ENCODE measurements at places on chromosomes 6 and 20.
A peak's percentile ranks its signal among the peaks of the same experiment; 100 is the strongest.

GRCh38 chr6:31945507-31946369, at the start of gene CFB:
CFB (plus strand) TSS chr6:31946095; CDS start chr6:31946222, 127 bp downstream.
- DNase-seq, result peak; percentile 75

DNA sequence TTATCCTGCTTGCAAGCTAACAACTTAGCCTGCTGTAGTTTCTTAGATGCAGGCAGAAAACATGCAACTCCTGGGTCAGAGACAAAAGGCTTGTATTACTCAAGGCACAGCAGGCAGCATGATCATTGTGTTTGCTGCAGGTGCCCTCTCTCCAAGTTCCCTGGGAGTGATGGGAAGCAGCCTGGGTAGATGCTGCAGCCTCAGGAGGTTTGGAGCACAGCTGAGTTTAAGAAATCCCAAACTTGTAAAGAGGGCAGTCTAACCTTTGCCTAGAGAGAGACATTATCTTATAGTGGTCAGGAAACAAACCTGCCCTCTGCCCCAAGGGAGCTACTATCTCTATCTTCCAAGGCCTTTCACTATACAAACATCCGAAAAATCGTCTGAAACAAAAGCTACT, 61.1 kb downstream of the PFDN4 start:
- DNase-seq, result no peak

DNA sequence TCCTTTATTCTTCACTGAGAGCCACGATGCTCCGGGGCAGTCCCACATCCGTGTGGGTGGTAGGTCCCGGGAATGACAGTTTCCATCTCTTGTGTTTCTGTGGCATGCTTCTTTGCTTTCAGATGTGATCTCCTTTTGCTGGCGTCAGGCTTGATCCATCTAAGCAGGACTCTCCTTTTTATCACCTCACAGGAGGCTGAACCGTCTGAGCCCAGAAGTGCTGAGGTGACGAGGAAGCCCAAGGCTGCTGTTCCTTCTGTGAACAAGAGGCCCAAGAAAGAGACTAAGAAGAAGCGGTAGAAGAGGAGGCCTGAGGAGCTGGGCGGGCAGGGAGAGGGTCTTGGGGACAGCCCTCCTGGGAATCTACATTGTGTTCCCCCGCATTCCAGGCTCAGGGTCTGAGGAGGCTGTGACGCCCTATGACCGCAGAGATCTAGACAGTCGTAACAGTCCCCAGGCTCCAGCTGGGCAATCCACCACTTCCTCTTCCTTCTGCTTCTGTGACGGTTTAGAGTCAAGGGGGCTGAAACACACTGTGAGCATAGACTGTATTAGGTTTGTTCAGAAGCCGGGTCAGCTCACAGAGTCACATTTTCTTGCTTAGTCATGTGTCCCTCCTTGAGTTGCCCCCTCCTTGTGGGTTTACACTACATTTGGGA, 26.8 kb downstream of the MANBAL start:
- DNase-seq, result peak; percentile 53

DNA sequence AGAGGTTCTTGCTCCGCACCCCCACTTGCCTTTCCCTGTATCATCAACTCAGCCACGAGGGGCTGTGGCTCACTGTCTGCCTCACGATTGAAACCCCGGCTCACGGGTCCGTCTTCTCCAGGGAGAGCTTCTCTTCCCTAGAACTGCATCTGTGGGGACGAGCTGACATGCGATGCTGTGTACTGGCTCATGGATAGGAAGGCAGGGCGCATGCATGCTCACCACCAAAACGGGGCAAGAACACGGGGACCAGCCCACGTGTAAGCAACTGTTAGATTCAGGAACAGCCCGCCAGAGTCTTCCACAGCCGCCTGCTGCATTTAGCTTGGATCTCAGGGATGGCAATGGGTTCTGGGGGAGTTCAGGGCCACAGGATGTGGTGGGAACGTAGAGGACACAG, 275.9 kb upstream of the CDH4 start:
- no peak for DNase-seq

GRCh38 chr6:10526156-10526555, 5.0 kb downstream of the GCNT2 start:
- no peak for DNase-seq

DNA sequence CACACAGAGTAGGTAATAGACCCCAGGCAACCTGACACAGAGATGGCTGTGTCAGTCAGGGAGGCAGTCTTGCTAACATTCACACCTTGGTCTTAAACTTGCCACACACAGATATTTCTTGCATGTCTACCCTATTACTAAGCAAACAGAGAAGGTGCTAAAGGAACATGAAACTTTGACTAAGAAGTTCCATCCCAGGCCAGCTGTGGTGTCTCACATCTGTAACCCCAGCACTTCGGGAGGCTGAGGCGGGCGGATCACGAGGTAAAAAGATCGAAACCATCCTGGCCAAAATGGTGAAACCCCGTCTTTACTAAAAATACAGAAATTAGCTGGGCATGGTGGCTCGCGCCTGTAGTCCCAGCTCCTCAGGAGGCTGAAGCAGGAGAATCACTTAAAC, 222.4 kb upstream of the JARID2 start:
- no peak for DNase-seq

GRCh38 chr6:152846825-152847224, 96.2 kb downstream of the VIP start:
- no peak for DNase-seq

DNA sequence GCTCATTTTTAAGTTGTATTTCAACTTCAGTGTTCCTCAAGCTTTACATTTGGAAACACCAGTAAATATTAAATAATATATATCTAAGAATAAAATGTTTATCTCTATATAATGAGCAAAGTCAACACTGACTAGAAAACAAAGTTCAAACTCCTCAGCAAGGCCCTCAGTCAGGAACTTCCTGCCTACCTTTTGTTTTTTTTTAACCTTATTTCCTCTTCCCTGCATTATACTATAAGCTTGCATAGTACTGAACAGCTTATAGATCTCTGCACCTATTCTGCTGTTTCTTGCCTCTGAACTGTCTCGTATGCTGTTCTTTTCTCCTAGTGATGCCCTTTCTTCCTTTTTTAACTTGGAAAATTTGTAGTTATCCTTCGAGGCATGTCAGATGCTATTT, 29.6 kb downstream of the ADGB start:
- DNase-seq, result no peak

DNA sequence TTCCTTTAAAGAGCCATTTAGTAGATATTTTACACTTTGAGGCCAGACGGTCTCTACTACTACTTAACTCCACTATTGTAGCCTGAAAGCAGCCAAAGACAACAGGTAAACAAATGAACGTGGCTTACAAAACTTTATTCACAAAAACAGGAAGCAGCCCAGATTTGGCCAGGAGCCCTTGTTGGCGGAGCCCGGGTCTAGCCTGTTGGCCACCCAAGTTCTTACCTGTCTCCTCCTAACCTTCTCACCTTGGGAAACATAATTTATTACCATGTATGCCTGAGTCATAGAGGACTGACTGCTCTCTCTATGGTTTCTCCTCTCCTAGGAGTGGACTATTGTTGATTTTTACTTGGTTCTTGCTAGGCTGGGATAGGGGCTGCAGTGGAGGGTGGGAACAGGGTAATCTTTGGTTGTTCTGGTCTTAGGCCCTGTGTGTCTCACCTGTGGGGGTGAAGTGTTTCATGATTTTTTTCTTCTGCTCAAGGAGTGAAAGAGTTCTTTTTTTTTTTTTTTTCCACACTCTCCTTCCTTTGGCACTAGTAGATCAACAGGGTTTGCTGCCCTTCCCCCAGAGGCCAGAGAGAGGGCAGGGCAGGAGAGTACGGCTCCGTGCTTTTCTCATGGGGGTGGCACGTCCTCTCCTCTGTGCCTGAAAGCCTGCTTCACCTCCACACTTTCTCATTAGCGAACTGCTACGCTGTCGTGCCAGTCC, 90.0 kb downstream of the RPP40 start:
- no peak for DNase-seq
